ENCODE measurements at places on chromosomes 5 and 9. TPM values are rescaled to one million over a fixed set of nuclear protein-coding genes. Genes with fewer than 3 reads are reported as not detected.

The MYOZ3 gene
- 0.12 TPM for total RNA-seq

GRCh38 chr9:16637911-16638310 is 232.6 kb downstream of the BNC2 start:
- no peak for DNase-seq

GRCh38 chr5:37841203-37841602 is 1.4 kb upstream of the GDNF start:
- DNase-seq, result no peak

DNA sequence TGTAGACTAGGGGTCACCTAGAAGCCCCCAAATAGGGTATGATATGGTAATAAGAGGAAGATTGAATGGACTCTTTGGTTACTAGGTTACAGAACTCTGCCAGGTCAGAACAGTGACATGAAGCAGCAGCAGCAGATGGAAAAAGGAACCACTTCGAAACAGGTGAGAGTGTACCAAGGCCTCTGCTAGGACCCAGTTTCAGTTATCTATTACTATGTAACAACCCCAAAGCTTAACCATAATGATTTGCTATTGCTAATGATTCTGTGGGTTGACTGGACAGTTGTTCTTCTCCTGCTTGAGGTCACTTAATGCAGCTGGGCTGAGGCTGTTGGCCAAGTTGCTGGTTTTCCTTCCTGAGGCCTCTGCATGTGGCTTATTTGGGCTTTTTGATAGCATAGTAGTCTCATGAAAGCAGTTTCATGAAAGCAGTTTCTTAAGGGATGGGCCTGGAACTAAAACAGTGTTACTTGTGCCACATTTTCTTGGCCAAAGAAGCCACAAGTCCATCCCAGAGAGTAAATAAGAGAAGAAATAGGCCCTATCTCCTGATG is 17.6 kb downstream of the C9orf43 start:
- no peak for DNase-seq

The CDH6 gene
- 2.0 TPM for total RNA-seq

DNA sequence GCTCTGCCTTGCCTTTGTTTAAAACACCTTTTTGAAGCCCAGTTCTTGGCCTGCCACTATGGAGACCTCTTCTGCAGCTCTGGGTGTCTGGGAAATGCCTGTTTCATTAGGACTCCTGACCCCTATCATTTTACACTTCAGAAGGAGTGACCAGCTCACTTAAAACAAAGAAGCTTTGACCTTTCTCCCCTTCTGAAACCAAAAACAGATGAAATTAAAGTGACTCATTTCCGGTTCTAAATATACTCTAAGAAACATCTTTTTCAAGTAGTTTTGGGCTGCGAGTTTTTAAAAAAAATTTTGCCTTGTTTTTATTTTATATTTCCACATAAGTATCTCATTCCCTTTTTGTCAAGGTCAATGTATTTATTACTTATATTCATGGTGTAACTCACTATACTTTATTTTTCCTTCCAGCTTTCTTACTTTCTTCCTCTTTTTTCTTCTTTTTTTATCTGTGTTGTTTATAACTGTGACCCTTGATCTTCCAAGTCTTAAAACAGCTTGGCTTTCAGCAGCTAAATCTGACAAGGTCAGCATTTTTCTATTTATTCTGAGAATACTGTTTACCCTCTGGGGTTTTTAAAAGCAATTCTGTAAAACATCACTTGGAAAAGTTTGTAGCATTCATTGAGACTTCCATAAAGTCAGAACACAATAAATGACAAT is 672.9 kb downstream of the NR2F1-AS1 start:
- DNase-seq, result no peak

GRCh38 chr5:38433160-38433861 is 123.1 kb downstream of the LIFR start:
- DNase-seq, result no peak

The ELOVL7 gene
- 31.5 TPM for total RNA-seq

GRCh38 chr5:161414037-161414436 is 132.5 kb downstream of the GABRB2 start:
- no peak for DNase-seq

GRCh38 chr9:94068257-94068656 is 16.0 kb upstream of the PTPDC1 start:
- no peak for DNase-seq

The GPR150 gene
- 0.52 TPM for total RNA-seq

The ITGA2 gene
- total RNA-seq, result 19.7 TPM

DNA sequence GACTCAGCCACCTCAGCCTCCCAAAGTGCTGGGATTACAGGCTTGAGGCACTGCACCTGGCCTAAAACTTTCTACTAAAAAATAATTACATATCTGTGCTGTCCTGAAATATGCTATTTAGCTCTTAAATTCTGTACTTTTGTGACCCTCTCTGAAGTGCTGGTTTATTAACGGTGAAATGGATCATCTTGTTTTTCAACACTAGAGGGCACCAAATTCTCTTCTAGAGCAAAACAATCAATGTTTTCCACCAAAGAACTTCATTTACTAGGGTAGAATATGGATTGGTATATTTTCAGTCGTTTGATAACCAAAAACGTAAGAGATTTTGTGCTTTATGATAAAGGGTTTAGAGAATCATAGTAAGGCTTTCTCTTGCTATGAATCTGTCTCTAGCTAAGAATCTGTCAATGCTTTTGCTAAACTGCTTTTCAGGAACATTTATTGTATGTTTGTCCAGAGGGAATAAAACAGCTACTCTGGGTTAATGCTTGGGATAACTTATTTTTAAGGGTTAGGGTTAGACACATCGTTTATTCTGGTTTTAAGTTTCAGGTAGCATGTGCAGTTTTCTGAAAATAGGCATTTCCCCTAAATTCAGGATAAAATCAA is 63.6 kb downstream of the RNF180 start:
- DNase-seq, result no peak

- DNase-seq, result no peak
Measured at GRCh38 chr5:159453209-159453608, 122.9 kb upstream of the IL12B start.

- no peak for DNase-seq
Measured at GRCh38 chr9:1946526-1947283, 68.4 kb upstream of the SMARCA2 start.

The SURF2 gene
- 18.7 TPM for total RNA-seq

GRCh38 chr9:69496846-69497450 is 171.9 kb downstream of the ENTREP1 start:
- DNase-seq, result no peak

DNA sequence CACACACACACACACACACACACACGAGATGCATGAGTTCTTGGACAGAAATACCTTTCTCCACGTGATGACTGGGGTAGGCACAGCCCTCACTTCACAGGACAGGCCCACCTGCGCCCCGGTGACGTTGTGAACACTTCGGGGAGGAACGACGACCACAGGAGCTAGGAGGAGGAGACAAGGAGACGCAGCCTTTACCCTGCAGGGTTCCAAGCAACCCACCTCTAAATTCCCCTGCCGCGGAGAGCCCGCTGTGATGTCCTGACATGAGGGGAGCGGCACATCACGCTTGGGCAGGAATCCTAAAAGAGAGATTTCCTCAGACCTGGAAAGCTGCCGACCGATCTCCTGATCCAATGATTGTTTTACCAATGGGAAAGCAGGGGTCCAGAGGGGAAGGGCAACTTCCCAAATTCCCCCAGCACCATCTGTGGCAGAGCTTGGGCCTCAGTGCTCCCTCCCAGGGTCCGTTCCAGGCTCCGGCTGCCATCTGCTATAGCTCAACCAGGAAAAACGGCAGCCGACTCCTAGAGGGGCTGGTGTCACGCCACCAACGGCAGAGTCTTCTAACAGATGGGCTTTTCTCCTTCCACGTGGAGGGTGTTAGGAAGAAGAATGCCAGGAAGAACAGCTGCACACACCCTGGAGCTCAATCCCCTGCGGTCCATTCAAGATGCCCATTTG is 10.1 kb downstream of the IGFBPL1 start:
- no peak for DNase-seq

The ASB6 gene
- total RNA-seq, result 15.8 TPM

DNA sequence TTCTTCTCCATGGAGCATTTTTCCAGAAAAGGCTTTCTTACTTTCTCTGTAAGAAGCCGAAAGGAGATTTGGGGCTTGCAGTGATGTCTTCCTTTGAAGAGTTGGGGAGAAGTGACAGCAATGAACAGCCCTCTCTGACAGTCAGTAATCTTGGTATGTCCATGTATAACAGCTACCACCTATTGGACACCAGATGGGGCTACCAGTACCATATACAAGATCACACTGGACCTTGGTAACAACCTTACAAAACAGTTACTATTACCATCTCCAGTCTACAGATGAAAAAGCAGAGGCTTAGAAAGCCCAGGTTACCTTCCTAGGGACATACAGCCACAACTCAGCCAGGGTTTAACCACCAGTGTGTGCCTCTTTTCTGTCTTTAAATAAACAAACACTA is 272.7 kb upstream of the TRPC7 start:
- no peak for DNase-seq

The DBH gene
- not detected for total RNA-seq

DNA sequence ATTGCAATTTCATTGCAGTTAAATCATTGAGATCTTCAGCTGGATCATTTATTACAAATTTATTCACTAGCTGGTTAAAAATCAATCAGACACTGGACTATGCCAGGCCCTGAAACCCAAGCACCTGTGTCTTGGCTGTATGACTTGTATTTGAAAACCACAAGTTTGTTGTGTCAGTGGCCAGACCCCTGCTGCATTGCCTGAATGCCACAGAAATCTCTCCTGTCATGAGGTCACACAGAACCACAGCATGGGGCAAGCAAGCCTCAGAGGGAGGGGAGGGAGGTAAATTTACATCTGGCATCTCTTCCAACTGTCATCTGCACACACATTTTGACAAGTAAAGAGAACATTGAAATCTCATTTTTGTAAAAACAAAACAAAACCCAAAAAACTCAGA is 90.0 kb downstream of the ARRDC3 start:
- DNase-seq, result no peak

DNA sequence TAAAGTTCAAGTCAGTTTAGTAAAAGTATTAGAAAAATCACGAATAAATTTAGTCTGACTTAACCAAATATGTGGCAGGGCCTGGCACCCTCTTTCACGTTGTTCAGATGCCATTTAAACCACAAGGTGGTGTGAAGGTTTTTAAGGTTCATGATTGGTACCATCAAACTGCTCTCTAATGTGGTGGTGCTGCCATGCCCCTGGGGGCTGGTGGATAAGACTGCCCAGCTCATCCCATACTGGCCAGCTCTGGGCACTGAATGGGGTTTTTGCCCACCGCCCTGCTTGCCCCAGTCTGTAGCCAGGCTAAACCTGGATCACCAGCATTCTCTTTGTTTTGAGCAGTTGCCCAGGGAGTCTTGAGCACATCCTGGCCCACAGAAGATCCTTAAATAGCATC is 159.3 kb downstream of the GABBR2 start:
- DNase-seq, result no peak

DNA sequence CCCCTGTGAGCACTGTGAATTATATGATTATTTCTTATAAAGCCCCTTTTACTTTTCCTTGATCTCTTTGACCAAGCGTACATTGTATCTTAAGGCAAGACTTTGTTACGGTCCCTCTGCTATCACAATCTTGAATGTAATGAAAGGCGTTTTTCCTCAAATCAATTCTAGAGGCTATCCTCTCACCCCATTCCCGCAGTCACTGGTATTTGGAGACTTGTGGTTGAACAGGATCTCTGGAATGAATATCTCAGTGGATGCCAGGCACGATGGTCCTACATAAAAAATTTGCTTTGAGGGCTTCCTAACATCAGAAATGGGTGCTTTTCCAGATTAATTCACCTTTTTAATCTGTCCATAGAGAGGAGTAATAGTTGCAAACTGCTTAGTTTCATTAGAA is 151.4 kb upstream of the PAPPA start:
- no peak for DNase-seq

DNA sequence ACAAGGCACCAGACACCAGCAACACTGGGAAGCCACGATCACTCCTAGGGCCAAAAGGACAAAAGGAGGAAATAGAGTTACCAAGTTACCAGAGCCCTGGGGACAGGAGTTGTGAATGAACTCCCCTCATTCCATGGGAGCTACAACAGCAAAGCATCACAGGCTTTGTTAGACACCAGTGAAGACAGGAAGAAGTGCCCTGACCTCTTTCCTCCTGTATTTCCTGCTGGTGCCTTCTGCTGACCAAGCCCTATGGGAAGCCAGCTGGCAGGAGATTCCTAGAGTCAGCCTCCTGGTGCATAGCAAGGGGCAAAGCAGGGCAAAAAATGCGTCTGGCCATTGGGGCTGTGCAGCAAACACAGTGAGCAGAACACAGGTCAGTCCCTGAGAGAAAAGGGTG is 374.7 kb downstream of the ZSWIM6 start:
- no peak for DNase-seq

- DNase-seq, result no peak
Measured at GRCh38 chr9:104568868-104569267, at the start of gene OR13C8. TSS of gene OR13C8 (plus strand) at chr9:104569168. CDS start at chr9:104569168, 0 bp downstream.

The PCDHGB1 gene
- total RNA-seq, result 0.15 TPM

- DNase-seq, result no peak
Measured at GRCh38 chr9:83449983-83450382, 88.2 kb downstream of the FRMD3 start.

DNA sequence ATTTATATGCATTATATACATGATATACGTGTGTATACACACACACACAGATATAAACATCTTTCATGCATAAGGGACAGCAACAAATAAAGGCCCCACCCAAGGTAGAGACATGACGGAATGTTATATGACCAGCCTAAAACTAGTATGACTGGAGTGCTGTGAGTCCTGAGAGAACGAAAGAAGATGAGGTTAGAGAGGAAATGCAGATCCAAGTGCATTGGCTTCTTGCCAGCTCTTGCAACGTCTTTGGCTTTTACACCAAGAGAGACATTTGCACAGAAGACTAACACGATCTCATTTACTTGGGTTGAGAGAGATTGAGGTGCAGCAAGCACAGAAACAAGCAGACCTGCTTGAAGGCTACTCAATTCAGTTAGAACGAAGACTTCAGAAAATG is 23.0 kb downstream of the CDH10 start:
- DNase-seq, result peak; percentile 18

The RLN1 gene
- total RNA-seq, result 0.48 TPM

DNA sequence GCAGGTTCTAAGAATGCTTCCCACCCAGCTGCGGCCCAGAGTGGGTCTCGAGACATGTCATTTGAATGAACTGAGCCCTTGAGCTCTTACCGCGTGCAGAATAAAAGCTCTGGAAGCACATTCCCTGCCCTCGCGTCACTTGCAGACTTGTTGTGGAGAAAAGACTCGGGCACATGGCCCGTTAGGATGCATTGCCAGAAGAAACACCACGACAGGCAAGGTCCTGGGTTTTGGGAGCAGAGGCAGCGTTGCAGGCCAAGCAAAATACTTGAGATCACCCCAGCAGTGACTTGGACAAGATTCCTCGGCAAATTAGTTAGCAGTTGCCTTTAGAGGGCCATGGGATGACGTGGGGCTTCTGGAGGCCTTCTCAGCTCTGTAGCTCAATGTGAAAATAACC is 170.8 kb upstream of the MSX2 start:
- no peak for DNase-seq

- DNase-seq, result peak; percentile 86
Measured at GRCh38 chr9:36136272-36136893, at the start of gene GLIPR2. TSS of gene GLIPR2 (plus strand) at chr9:36136733. CDS start at chr9:36136779, 46 bp downstream.

The KIF20A gene
- total RNA-seq, result 35.7 TPM

- DNase-seq, result no peak
Measured at GRCh38 chr5:150408231-150408943, 4.3 kb downstream of the CD74 start.

GRCh38 chr9:88537761-88538091 is 2.7 kb downstream of the NXNL2 start:
- peak; percentile 50 for DNase-seq

- peak; percentile 88 for DNase-seq
Measured at GRCh38 chr5:96336351-96336985, 96.6 kb downstream of the PCSK1 start.

The PCDHA4 gene
- total RNA-seq, result 0.47 TPM

The LHX6 gene
- total RNA-seq, result 1.1 TPM

- no peak for DNase-seq
Measured at GRCh38 chr5:139167952-139168720, 30.0 kb downstream of the SIL1 start.
